Inflammatory macrophage (primary cell): ENCODE measurements at places on chromosomes 2 and 18.

DNA sequence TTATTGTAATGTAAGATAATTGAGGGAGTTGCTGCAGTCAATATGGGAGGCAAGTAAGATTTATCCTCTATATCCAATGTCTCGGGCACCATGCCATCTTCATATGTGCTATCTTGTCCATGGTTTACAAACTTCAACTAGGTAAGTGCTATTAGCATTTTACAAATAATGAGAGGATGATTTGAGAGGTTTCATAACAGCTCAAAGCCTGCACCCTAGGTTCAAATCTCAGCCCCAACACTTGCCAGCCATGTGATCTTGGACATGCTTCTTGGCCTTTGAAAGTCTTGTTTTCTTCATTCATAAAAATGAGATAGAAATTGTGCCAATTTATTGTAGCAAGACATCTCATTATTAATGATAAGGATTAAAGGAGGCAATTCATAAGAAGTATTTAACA lies 108.8 kb downstream of the RND3 start:
- no peak for DNase-seq

DNA sequence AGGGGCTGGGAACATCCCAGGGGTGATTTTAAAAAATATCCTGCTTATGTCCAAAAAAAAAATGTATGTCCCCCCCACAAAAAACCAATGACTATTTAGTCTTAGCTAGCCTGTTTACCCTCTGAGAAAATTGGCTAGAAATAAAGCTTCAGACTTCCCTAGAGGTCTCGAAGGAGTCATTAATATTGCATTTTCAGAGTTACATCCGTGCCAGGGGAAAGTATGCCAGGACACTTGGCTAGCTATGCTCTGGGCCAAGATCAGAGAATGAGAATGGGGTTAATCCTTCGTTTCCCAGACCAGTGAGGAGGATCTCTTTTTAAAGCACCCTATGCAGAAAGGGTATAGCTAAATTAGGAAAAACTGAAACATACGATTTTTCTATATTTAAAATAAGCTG lies 183.6 kb downstream of the MC4R start:
- no peak for DNase-seq

GRCh38 chr2:2266699-2267449 lies 64.2 kb downstream of the MYT1L start:
- no peak for DNase-seq

DNA sequence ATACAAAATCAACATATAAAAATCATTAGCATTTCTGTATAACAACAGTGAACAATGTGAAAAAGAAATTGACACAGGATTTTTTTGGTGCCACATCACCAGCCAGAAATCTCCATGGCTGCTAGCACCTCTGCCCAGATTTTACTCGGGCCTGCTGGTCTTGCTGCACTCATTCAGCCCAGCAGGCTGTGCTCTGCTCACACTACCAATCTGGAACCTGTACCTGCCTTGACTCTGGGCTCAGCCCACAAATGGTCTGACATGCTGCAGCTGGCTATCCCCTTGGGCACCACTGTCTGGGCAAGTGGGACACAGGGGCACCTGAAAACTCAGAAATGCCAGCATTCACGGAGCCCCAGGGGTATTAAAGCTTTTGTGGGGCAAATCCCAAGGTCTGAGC lies 392.5 kb upstream of the NRXN1 start:
- DNase-seq: no peak

GRCh38 chr2:197086500-197086899 lies 160.0 kb upstream of the PGAP1 start:
- DNase-seq: peak; percentile 90

GRCh38 chr2:98775146-98775986 lies 44.4 kb upstream of the MGAT4A start:
- DNase-seq: no peak

DNA sequence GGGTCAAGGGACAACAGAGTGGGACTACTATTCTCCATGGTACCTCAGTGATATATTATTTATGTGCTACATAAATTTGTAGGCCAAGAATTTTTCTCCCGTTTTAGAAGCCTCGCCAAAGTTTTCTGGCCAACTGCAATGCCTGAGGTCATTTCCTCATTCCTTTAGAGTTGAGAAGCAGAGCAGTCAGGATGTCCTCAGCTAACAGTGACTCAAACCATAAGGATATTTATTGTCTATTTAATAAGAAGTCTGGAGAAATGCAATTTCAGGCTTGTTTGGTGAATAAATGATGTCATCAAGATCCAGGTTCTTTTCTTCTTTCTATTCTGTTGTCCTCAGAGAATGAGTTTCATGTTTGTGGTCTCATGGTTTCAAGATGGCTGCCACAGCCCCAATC lies 91.0 kb downstream of the ADCYAP1 start:
- DNase-seq: no peak

- no peak for DNase-seq
Observed at GRCh38 chr2:42859791-42860190, 67.4 kb upstream of the HAAO start.

GRCh38 chr18:35513181-35513936 lies 15.6 kb upstream of the INO80C start:
- no peak for DNase-seq

GRCh38 chr18:21831413-21831831 lies 90.8 kb downstream of the MIB1 start:
- DNase-seq: no peak

DNA sequence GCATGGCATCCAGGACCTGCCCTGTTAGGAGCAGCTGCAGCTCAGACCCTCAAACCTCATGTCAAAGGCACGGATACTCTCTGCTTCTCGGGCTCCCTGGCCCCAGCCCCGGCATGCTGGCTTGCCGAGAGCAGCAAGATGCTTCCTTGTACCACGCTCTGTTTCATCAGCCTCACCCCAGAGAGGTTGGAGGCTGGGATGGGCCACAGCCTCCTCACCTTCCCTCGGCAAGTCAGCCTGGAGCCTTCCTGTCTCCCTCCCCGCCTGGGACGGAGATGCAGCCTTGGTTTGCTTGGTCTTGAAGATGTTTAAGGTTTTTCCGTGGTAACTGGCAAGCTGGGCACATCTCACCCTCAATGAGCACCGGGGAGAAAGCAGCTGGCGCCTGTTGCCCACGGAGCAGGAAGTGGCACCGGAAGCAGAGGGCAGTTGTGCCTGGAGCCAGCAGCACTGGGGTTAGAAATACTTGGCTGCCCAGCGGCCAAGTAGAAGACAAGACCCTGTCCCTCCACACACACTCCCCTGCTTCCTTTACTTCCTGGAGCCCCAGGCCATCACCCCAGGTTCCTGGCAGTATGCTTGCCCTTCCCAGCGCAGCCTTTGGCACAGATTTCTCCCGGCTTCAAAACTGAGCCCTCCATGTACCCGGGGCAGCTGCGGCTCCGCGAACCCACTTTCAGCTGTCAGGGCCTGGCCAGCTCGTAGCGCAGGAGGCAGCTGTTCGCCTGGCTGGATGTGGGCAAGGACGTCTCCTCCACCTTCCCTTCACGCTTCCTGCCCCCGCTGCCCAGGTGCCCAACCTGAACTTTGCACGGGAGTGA lies 17.4 kb downstream of the FBLN7 start:
- peak; percentile 4 for DNase-seq

DNA sequence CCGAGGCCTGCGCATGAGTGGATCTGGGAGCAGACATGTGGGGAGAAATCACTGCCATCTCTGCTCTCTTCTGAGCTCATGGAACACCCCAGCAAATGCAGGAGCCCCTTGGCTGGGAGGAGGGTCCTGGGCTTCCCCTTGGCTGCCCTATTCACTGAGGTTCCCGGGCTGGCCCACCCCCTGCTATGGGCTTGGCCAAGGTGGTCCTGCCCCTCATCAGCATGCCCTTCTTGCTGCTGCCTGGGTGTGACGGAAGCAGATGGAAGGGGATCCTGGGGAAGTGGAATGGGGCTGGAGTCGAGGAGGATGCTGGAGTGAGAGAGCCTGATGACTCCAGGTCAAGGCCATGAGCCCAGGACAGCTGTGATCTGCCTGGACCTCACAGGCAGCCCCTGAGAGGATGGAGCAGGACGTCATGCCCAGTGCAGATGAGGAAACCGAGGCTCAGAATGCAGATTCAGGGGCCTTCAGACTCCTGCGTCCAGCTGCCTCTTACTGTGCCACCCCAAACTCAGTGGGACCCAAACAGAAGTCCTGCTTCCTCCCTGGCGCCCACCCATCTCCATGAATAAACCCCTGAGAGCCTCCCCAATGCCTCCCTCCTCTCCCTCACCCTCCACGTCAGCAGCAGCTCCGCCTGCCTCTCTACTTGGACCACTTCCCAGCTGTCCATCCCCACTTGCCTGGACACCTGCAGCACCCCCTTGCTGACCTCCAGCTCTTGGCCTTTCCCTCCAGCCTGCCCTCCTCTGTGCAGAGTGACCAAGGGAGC lies 4.0 kb downstream of the SNED1 start:
- no peak for DNase-seq

GRCh38 chr18:22164337-22165048 lies 4.9 kb upstream of the GATA6 start:
- no peak for DNase-seq

- DNase-seq: no peak
Observed at GRCh38 chr2:12070153-12070552, 323.7 kb downstream of the LPIN1 start.

- DNase-seq: no peak
Observed at GRCh38 chr2:126822921-126823320, 75.8 kb upstream of the TEX51 start.

GRCh38 chr2:70328921-70329561 lies 27.2 kb upstream of the FAM136A start:
- no peak for DNase-seq

- DNase-seq: no peak
Observed at GRCh38 chr18:11495441-11495840, 114.0 kb upstream of the SLC35G4 start.

- no peak for DNase-seq
Observed at GRCh38 chr2:187054501-187055319, 205.7 kb upstream of the ZSWIM2 start.

DNA sequence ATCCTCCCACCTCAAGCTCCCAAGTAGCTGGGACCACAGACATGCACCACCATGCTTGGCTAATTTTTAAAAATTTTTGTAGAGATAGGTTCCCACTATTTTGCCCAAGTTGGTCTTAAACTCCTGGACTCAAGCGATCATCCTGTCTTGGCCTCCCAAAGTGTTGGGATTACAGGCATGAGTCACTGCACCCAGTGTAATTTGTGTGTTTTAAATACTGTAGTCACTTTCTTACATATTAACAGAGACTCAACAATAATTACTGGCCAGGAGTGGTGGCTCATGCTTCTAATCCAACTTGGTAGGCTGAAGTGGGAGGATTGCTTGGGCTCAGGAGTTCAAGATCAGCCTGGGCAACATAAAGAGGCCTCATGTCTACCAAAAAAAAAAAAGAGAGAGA lies 293.0 kb downstream of the RDH14 start:
- no peak for DNase-seq

- peak; percentile 93 for DNase-seq
Observed at GRCh38 chr2:197145471-197146056, 165.0 kb downstream of the ANKRD44 start.

DNA sequence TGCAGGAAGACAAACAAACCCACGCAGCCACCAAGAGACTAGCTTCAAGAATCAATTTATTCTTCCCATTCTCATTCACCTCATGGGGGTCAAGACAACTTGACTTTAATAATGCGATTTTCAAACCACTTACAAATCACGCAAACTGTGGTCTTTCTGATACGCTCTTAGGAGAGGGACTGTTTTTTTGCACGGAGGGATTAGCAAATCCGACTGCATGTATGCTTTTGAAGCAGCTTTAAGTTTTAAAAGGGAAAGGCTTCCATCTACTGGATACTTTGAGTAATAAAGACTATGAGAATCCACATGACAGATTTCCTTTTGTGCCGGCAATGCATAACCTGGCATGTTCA lies 322.9 kb upstream of the KCNJ3 start:
- peak; percentile 26 for DNase-seq

DNA sequence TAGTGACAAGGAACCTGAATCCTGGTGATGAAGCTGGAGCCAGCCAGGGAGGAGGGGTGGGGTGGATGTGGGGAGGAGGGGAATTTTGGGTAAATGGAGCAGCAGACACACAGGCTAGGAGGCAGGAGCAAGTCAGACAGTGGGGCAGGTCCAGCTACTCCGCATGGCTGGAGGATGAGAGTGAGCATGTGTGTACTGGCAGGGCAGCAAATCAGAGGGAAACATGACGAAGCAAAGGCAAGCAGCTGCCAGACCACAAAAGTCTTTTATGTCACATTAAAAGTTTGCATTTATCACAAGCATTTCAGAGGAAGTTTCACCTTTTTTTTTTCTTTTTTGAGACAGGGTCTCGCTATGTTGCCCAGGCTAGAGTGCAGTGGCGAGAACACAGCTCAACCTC lies 11.9 kb upstream of the KIDINS220 start:
- DNase-seq: no peak

GRCh38 chr2:24825883-24826772 lies 32.9 kb downstream of the CENPO start:
- no peak for DNase-seq

- DNase-seq: no peak
Observed at GRCh38 chr18:43501099-43501498, 223.8 kb upstream of the SYT4 start.

DNA sequence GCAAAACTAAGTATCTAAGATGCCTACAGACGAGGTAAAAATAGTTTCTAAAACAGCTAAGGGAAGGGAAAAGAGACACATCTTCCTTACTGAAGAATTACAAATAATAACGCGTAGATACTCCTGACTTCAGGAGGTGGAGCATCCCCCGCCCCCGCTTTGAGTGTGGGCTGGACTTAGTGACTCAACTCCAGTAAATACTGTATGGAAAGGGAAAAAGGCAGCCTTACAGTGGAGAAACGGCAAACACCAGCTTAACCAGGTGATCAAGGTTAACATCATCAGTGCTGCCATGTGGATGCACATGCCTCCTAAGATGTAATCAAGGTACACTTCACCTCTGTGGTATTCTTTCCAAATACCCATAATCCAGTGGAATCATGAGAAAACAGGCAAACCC lies 47.9 kb downstream of the HADHB start:
- DNase-seq: peak; percentile 89

DNA sequence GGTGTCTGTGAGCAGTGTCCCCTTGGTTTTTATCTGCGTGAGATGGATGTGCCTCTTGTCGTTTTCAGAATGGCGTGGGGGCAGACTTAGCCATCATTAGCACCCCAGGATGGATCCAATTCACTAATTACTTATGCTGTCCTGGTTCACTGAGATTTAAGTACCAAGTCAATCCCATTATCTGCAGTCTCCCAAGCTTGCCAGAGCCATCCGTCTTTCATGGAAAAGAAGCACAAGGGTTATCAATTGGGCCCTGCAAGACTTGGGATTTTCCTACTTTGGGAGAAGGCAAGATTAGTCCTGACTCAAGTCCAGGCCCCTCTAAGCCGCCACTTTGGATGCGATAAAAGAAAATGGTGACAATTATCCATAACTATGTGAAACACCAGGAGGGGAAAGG lies 404.0 kb downstream of the TMEM182 start:
- DNase-seq: no peak

GRCh38 chr2:201959198-201959597 lies 74.5 kb upstream of the FZD7 start:
- DNase-seq: no peak

- DNase-seq: peak; percentile 46
Observed at GRCh38 chr2:195658541-195658890, 1.5 kb downstream of the SLC39A10 start.

GRCh38 chr2:105636109-105636740 lies 108.5 kb upstream of the NCK2 start:
- no peak for DNase-seq

- no peak for DNase-seq
Observed at GRCh38 chr2:130875935-130876334, 39.2 kb downstream of the ARHGEF4 start.
